Mononuclear cell (primary cell): ENCODE measurements at places on chromosomes 4 and X. TPM values are rescaled to one million over a fixed set of nuclear protein-coding genes. Genes with fewer than 3 reads are reported as not detected.

The COX7B2 gene
- total RNA-seq: not detected

The MSX1 gene
- not detected for total RNA-seq

The ASMT gene
- total RNA-seq: 0.73 TPM

The OTC gene
- total RNA-seq: not detected

The GAGE12H gene
- not detected for total RNA-seq

The TXK gene
- total RNA-seq: 74.9 TPM
